ENCODE measurements at places on chromosomes 4 and X. TPM values are rescaled to one million over a fixed set of nuclear protein-coding genes. Genes with fewer than 3 reads are reported as not detected.

The NRK gene
- 8.3 TPM for total RNA-seq

The SLC10A4 gene
- 3.6 TPM for total RNA-seq

The MEPE gene
- total RNA-seq = not detected

The EDNRA gene
- 3.3 TPM for total RNA-seq

The PNMA3 gene
- 7.8 TPM for total RNA-seq

The SLC49A3 gene
- total RNA-seq = 8.8 TPM

The KIT gene
- total RNA-seq = 24.8 TPM

The SORCS2 gene
- 1.8 TPM for total RNA-seq

The MAGEC2 gene
- not detected for total RNA-seq

The CXCL8 gene
- not detected for total RNA-seq

The CT83 gene
- not detected for total RNA-seq
